ENCODE measurements at places on chromosomes 16 and 17.

DNA sequence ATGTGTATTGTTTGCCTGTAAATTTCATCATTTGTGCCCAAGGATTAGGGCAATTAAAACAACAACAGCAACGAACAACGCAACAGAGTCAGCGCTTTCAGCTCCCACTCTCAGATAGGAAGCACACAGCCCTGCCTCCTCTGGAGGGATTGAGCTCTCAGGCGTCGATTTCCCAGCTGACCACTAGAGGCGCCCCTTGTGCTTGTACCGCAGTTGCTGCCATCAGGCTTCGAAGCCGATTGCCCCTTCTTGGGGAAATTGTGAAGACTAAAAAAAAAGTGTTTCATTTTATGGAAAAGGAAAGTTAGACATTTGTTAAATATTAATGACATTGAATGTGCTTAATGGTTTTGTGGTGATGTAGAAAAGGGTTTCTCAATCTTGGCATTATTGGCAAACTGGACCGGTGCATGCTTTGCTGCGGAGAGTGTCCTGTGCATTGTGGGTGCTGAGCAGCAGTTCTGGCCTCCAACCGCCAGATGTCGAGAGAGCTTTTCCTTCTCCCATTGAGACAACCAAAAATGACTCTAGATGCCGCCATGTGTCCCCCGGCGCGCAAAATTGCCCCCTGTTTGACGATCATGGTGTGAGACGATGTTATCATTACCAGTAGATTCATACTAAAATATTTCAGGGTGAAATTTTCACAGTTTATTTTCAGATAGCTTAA lies 650.4 kb upstream of the RBFOX1 start:
- no peak for DNase-seq

DNA sequence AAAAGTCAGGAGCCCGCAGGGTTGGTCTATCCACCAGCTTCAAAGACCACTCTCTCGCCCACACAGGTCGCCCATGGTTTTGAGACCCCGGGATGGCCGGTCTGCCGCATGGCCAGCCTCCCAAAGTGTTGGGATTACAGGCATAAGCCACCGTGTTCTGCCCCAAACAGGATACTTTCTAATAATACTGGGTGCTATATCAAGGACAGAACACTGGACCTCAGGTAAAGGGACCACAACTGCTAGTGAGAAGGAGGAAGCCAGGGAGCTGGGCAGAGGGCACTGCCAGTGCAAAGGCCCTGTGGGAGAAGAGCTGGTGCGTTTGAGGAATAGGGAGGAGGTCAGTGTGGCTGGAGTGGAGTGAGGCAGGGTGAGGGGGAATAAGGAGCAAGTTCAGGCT lies 34.1 kb downstream of the IL21R start:
- DNase-seq = no peak

GRCh38 chr16:86457501-86458148 lies 52.7 kb upstream of the FOXF1 start:
- no peak for DNase-seq

DNA sequence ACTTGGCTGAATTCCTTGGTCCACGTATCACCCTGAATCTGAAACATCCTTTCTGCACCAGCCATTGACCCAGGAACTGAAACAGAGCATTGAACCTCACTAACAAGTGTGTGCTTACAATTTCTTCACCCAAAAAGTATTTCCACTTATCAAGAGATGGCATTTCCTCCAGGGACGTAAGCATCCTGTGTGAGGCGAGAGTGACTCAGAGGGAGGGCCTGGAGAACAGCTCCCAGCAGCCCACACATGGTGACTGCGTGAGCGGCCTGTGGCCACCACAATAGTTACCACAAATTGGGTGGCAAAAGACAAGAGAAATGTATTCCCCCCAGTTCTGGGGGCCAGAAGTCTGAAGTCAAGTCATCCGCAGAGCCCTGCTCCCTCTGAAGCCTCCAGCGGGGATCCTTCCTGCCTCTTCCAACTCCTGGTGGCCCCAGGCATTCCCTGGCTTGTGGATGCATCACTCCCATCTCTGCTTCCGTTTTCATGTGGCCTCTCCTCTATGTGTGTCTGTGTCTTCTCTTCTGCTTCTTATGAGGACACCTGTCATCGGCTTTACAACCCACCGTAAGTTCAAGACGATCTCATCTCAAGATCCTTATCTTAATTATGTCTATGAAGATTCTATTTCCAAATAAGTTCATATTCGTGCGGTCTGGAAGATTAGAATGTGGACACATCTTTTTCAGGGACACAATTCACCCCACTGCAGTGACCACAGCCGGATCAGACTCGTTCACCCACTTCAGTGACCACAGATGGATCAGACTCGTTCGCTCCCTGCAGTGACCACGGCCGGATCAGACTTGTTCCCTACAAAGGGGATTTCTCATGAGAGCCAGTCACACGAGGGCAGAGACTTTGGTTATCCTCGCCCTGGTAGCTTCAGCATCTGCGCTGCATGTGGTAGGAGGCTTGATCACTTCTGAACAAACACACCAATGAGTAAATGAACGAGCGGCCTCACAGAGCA lies 122.6 kb upstream of the FOXF1 start:
- DNase-seq = no peak

- DNase-seq = no peak
Measured at GRCh38 chr17:37295888-37296287, 79.9 kb upstream of the C17orf78 start.

DNA sequence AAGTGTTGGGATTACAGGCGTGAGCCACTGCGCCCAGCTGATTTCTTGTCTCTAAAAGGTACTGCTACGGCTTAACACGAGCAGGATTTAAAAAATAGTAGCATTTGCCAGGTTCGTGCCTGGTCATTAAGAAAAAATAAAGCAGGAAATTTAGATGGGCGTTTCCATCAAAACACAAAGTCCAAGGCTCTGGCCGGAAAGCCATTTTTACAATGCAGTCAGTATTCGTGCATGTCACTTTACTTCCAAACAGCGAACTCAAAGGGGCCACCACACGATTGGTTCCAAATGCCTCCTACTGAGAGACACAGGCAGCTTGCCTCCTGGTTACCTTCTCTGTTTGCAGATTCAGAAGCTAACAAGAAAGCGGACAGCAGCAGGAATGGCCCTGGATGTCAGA lies 66.2 kb downstream of the MRM3 start:
- no peak for DNase-seq

GRCh38 chr16:2151188-2152091 lies 3.0 kb downstream of the RAB26 start:
- no peak for DNase-seq

DNA sequence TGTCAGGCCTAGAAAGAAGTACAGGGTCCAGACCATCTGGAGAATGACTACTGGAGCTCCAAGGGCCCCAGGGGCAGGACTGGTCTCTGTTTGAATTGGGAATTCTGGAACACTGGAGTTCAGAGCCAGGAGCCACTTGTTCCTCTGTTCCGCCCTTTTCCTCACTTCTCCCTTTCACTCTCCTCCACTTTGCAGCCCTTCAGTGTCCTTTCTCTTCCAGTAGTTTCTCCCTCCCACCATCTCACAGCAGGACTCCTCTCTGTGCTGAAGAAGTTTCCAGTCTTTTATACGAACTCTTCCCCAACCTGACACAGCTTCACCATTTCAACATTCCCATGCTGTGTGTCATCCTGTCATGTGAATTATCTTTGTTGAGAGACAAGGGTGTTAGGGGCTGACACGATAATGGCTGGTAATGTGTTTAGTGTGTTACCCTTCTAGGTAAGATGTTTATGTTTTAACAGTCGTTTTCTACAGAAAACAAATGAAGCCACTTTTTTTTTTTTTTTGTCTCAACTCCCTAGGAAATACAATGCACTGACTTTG lies 180.3 kb upstream of the MYOCD start:
- no peak for DNase-seq

- DNase-seq = no peak
Measured at GRCh38 chr17:42562388-42563142, 617 bp downstream of the COASY start.

GRCh38 chr17:79806863-79807720 lies 10.2 kb upstream of the CBX8 start:
- DNase-seq = no peak

GRCh38 chr17:32876417-32877163 lies at the start of gene MYO1D:
Gene MYO1D (minus strand): TSS chr17:32877124. CDS start chr17:32876872, 252 bp downstream.
- DNase-seq = peak; percentile 40

- DNase-seq = no peak
Measured at GRCh38 chr17:66655861-66656260, 179.1 kb upstream of the CACNG5 start.

DNA sequence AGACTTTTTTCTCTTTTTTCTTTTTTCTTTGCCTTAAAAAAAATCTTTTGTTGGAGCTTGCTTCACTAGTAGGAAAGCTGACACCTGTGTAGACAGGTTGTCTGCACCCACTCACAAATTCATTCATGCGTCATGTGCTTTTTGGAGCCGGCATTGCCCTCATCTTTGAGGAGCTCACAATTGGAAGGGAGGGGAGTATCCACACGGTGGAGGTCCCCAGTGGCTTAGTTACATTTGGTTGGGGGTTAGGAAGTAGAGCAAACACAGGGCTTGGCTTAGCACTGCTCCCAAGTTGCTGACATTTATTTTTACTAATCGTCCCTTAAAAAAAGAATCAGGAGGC lies 18.7 kb upstream of the MEIOB start:
- DNase-seq = no peak

DNA sequence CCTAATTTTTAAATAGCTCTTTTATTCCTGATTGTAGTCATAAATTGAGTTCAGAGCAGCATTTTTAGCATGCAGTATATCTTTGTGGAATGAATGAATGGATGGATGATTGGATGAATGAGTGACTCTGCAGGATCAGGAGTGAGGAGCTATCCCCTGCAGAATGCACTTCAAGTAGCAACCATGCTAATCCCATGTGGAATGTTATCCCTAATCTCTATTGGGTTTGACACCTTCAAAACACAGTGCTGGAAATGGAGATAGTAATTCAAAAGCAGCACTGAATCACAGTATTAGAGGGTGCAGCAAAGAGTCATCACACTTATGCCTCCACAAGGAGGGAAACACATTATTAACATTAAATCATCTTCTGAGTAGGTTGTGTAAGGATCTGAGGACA lies 501.9 kb downstream of the SHISA9 start:
- DNase-seq = no peak

DNA sequence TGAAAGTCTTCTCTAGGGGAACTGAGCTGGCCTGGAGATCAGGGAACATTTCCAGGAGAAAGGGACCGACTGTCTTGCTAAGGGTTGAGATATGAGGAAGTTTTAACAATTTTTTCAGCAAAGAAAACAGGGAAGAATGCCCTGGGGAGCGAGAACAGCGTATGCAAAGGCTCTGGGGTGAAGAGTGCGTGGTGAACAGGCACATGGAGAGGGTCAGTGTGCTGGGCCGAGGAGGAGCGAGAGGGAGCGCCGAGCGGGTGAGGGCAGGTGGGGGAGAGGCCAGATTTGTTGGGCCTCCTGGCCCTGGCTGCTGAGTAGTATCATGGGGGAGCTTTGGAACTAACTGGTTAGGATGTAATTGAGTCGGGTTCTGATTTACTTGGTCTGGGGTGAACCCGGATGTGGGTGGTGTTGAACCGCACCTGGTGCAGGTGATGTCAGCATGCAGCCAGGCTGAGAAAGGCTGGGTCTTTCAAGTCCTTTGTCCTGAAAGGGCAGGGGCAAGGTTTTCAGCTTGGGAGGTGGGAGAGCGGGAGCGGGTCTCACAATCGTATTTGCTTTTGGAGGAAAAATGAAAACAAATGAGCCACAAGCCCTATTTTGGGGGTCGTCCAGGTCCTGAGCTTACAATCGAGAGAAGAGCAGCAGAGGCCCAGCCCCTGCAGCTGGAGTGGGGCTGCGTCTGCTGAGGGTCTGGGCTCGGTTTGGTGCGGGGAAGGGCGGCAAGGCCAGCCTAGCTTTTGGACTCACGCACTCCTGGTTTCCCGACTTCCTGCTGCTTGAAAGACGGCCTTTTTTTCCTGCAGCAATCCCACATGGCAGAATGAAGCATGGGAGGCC lies 11.1 kb upstream of the WFDC1 start:
- DNase-seq = no peak

GRCh38 chr17:73747221-73748002 lies 103.2 kb upstream of the SDK2 start:
- DNase-seq = no peak

DNA sequence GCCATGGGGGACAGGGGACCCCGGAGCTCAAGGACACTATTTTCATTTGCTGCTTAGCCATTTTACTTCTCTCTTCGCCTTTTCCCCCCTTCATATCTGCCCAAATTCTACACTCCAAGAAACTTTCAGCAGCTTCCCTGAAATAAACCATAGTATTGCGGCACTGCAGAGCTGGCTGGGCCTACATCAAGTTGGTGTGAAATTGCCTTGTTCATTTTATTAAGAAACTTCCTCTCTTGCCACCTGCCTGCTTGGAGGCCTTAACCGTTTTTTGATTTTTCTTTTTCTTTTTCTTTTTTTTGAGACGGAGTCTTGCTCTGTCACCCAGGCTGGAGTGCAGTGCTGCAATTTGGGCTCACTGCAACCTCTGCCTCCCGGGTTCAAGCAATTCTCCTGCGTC lies 7.4 kb upstream of the CPNE2 start:
- DNase-seq = no peak

GRCh38 chr16:90018652-90019542 lies at the start of gene DBNDD1:
Gene DBNDD1 (minus strand): TSS chr16:90019456. CDS start chr16:90019341, 115 bp downstream.
- no peak for DNase-seq

DNA sequence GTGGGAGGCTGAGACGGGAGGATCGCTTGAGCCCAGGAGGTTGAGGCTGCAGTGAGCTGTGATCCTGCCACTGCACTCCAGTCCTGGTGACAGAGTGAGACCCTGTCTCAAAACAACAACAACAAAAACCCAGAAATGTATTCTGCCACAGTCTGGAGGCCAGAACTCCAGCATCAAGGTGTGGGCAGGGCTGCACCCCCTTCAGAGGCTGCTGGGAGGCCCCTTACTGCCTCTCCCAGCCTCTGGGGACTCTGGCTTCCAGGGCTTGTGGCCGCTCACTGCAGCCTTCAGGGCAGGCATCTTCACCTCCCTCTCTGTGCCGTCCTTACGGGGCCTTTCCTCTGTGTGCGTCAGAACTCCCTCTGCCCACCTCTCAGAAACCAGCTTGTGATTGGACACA lies 209.4 kb upstream of the GSE1 start:
- DNase-seq = no peak

GRCh38 chr17:29561554-29562517 lies 5.0 kb downstream of the ABHD15 start:
- no peak for DNase-seq

- DNase-seq = no peak
Measured at GRCh38 chr16:53495325-53495724, 7.7 kb downstream of the AKTIP start.

- DNase-seq = no peak
Measured at GRCh38 chr17:61848247-61848646, 15.1 kb downstream of the BRIP1 start.

All from stimulated activated CD8-positive, alpha-beta memory T cell treated with anti-CD3 and anti-CD28 coated beads, Interleukin-7, amount 100 ng/mL, for 1 hour (primary cell).